ENCODE measurements at places on chromosomes 12 and 14.

DNA sequence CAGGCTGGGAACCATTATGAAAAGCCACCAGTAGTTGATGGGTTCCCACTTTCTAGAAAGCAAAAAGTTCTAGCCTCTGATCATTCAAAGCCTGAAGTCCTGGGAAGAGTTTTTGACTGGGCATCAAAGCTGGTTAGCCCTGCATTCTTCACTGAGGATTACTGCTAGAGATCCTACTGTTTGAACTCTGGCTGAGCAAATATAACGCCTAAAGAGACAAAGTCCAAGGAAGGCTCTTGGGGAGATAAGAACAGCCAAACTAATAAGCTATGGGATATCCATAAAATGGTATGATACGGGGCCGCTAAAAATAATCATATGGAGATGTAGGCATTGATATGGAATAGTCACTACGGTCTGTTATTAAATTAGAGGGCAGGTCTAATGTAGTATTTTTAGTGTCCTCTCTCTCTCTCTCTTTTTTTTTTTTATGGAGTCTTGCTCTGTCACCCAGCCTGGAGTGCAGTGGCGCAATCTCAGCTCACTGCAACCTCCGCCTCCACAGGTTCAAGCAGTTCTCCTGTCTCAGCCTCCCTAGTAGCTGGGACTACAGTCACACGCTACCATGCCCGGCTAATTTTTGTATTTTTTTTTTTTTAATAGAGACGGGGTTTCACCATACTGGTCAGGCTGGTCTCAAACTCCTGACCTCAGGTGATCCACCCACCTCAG lies 35.5 kb downstream of the PLXNC1 start:
- no peak for DNase-seq

DNA sequence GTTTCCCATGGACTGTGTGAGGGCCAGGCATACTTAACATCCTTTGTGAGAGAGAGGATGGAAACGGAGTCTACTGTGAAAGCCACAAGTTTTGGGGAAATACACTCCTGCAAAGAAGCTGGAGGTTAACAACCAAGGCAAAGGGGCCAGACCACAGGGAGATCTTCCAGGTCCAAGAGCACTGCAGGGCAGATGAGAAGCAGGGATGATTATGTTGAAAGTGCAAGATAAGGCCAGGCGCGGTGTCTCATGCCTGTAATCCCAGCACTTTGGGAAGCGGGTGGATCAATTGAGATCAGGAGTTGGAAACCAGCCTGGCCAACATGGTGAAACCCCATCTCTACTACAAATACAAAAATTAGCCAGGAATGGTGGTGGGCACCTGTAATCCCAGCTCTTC lies 15.1 kb downstream of the COQ6 start:
- no peak for DNase-seq

- DNase-seq: no peak
These were observed 79.9 kb downstream of the BCL11B start for GRCh38 chr14:99192028-99192621.

- DNase-seq: no peak
These were observed 319.9 kb downstream of the KCNC2 start for GRCh38 chr12:74889563-74890236.

- DNase-seq: no peak
These were observed 16.2 kb downstream of the SYNE3 start for GRCh38 chr14:95500201-95500681.

DNA sequence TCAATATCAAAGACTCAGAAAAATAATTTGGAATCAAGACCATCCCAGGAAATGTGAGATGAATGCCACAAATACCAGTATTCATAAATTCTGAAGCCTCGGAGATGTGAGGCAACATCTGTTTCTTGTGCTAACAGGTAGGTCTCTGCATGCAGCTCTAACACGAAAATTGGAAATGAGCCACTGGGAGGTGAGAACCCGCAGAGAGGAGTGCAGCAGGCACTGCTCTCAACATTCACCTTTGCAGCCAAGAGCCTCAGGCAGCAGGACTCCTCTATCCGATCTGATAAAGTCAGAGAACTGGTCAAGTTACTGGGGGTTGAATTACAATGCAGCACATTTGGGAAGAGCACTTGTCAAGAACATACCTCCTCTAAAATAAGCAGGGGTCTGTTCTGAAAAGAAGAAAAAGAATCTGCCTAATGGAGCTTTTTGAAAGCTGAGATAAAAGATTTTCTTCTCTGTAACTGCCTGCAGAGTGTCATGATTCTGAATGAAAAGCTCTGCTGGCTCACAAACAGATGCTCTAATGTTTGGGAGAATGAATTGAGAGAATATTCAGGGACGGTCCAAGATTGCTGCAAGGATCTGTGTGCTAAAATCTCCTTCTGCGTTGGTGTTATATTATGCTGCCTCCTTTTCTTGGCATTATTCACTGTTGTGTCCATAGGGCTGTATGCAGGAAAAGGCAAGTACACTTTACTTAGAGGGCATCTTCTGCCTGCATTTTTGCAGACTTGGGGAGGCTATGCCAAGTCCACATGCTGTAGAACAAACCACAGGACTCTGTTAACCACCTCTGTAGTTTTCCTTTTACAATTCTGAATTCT lies 209.6 kb upstream of the KRR1 start:
- DNase-seq: no peak

DNA sequence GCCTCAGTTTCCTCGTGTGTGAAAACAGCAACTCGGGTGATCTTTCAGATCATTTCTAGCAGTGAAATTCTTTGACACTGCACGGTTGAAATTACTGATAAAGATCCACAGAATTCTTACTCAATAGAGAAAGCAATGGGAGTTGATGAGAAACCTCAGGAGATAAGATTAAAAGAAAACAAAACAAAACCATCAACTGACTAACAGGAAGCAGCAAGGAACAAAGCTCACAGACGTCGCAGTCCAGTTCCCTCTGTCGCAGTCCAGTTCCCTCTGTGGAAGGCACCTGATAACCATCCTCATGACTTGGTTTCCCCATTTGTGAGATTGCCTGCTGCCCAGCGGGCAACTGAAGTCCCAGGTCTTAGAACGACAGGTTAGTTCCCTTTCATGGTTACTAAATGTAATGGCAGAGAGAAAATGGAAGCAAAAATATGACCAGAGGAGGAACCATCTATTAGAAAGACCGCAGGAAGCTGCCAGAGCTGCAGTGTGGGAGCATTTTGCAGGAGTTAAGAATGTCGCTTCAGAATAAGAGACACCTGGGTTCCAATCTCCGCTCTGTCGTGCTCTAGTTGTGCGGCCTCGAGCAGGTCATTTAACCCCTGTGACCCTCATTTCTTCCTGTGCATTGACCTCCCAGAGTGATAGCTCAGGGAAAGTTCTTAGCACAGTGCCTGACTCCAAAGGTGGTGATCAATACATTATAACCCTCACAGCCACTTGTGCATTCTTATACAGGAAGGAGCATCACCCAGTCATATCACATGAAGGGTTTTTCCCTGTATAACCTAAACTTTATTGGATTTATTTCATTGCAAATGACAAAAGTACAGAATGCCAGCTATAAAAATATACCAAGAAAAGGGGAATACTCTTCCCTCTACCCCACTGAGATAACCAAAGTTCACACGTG lies 5.1 kb upstream of the MED13L start:
- DNase-seq: no peak

GRCh38 chr12:45273717-45274271 lies 57.9 kb downstream of the ANO6 start:
- no peak for DNase-seq

DNA sequence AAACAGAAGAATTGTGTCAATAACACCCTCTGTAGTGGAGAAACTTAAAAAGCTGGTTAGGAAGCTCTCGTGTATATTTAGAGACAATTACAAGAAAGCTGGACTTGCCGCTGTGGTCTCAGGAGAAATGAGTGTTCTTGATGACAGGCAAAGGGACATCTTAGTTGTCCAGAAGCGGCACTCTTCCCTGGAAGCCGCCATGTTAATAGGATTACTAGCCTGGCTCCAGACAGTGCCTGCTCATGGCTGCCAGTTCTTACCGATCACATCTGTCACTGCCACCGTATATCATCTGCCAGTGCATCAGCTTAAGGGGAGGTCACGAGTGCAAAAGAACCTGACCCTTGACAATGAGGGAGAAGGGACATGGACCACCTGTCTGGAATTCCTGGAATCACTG lies 48.9 kb downstream of the C14orf132 start:
- DNase-seq: no peak

GRCh38 chr14:67919259-67920032 lies 99.9 kb downstream of the RAD51B start:
- no peak for DNase-seq

- DNase-seq: peak; percentile 51
These were observed 49.0 kb downstream of the KCTD10 start for GRCh38 chr12:109428037-109428629.

DNA sequence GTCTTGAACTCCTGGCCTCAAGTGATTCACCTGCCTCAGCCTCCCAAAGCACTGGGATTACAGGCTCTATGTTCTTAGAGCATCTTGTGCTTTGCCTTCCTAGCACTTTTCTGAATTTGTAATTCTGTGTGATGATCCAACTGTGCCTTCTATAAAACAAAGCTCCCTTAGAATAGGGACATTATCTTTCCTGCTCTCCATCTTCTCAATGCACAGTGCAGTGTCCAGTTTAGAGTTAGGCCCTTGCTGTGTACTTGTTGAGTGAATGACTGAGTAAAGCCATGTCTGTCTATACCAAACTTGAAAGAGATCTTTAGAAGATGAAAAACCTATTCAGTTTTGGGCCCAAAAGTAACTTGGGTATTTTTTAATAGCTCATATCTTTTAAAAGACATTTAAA lies 5.2 kb downstream of the WDR20 start:
- DNase-seq: no peak

- no peak for DNase-seq
These were observed 73.7 kb downstream of the ESR2 start for GRCh38 chr14:64220466-64220865.

DNA sequence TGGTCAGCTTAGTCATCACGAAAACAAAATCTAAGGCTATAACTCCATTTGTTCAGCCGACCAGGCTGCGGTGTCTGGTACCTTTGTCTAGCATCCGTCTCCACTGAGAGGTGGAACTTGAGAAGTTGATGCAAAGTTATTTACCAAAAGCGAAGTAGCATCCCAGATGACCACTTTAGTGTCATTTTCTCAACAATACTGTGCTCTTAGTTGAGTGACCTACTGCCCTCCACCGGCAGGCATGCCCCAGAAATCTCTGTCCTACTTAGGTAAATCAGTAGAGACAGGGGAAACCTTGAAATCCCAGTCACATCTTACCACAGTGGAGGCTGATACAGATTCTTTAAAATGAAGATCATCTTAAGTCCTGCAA lies 1.3 kb upstream of the ST8SIA1 start:
- DNase-seq: no peak

DNA sequence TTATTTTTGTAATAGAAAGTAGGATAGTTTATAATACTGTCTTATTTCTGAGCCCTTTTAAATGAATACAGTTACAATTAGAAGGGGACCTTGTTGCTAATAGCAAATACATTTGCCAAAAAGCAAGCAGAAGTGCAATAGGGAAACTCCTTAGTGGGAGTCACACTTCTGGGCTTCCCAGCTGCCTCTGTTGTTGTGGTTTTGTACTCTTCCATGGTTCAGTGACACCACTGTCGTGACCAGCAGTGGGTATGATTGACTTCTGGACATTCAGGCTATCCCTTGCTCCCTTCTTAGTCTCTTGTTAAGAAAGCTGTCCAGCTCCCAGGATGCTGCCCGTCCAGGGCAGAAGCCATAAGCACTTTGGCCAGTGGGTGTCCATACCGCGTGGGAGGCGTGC lies 22.6 kb downstream of the TCTN1 start:
- DNase-seq: no peak

DNA sequence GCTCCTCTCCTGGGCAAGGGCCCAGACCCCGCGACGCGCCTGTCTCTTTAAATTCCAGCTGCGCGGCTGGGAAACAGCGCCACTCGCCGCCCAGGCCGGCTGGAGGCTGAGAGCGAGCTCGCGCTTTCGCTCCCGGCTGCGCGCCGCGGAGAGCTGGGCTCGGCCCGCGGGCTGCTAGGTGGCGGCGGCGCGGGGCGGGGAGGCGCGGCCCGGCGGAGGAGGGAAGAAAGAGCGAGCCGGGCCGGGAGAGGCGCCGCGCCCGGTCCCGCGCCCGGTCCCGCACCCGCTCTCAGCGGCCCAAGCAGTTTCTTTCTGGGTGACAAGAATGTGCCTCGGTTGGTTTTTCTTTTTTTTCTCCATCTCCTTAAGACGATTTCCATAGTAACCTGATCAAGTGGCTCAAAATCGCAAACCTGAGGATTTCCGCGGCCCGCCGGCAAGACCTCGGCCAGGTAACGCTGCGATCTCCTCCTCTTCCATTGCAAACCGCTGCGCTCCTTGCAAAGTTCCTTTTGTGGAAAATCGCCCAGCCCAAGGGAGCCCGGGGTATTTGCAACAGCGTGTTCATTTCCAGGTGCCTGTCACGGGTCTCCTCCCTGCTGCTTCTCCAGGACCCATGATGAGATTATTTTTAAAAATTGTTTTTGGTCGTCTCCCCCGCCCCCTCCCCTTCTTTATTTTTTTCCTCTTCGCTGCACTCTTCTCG lies 259.5 kb upstream of the E2F7 start:
- DNase-seq: no peak

GRCh38 chr14:97538749-97539410 lies 741.7 kb downstream of the VRK1 start:
- DNase-seq: no peak

DNA sequence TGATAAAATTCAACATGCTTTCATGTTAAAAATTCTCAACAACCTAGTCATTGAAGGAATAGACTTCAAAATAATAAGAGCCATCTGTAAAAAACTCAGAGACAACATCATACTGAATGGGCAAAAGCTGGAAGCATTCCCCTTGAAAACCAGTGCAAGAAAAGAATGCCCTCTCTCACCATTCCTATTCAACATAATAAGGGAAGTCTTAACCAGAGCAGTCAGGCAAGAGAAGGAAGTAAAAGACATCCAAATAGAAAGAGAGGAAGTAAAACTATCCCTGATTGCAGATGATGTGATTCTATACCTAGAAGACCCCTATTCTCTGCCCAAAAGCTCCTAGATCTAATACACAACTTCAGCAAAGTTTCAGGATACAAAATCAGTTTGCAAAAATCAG lies 52.9 kb downstream of the APOBEC1 start:
- no peak for DNase-seq

- no peak for DNase-seq
These were observed 473.5 kb upstream of the MGAT4C start for GRCh38 chr12:86729739-86730138.

Measured in stimulated activated CD8-positive, alpha-beta memory T cell treated with anti-CD3 and anti-CD28 coated beads, Interleukin-4, amount 100 ng/mL, for 1 hour (primary cell).